ENCODE measurements at places on chromosomes 7 and 10. TPM values are rescaled to one million over a fixed set of nuclear protein-coding genes. Genes with fewer than 3 reads are reported as not detected.

- peaks cover 6% of the 10 kb centered on the region for H3K4me1 ChIP-seq
- no peaks in the 10 kb centered on the region for H3K27me3 ChIP-seq
- H3K27ac ChIP-seq, result no peak overlapping the region
These were observed 1040.0 kb downstream of the SORCS3 start for GRCh38 chr10:105681051-105681450.

DNA sequence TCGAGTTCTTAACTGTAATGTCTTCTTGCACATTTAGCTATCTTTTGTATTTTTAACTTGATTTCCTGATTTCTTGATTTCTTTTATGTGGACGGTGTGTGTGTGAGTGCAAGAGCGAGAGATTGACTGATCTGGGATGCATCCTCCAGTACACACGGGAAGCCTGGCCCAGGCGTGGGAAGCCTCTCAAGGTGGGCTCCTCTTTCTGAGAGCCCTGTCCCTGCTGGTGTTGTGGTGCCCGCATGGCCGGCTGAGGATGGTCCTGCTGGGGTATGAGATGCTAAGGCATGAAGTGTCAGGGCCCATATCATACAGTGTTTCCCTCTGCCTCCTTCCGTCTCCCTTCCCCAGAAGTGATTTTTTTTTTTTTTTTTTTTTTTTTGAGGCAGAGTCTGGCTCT, 130.8 kb upstream of the TCERG1L start:
- peaks cover 41% of the 10 kb centered on the region for H3K27me3 ChIP-seq
- H3K27ac ChIP-seq, result no peak overlapping the region
- H3K36me3 ChIP-seq, result no peaks in the 10 kb centered on the region
- no peak for DNase-seq
- H3K4me1 ChIP-seq, result no peaks in the 10 kb centered on the region
- H3K4me3 ChIP-seq, result no peak overlapping the region

Gene AZGP1
- 4.7 TPM for total RNA-seq

Gene STEAP4
- 10.5 TPM for total RNA-seq

Gene BMS1
- 12.7 TPM for total RNA-seq

All from sigmoid colon (tissue), 7 donors.